ENCODE measurements at places on chromosomes 5 and 9. TPM values are rescaled to one million over a fixed set of nuclear protein-coding genes. Genes with fewer than 3 reads are reported as not detected.

GRCh38 chr5:82356021-82356420 is 77.9 kb upstream of the RPS23 start:
- DNase-seq: no peak
- H3K27me3 ChIP-seq: no peaks in the 10 kb centered on the region
- H3K36me3 ChIP-seq: no peaks in the 10 kb centered on the region
- H3K27ac ChIP-seq: no peak overlapping the region
- H3K4me1 ChIP-seq: no peaks in the 10 kb centered on the region
- no peak overlapping the region for H3K4me3 ChIP-seq

DNA sequence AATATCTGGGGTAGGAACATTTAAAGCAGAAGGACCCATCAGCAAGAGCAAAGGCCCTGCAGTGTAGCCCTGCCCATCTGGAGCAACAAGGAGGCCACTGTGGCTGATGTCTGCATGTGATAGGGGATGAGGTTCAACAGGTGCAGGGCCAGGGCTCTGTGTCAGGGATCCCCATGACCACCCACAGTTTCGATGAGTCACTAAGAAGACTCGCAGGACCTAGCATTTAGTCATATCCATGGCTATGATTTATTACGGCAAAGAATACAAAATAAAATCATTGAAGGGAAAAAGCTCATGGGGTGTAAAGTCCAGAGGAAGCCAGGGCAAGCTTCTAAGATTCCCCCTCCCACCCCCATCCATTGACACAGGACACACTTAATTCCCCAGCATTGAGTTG is 188.6 kb downstream of the ADGRV1 start:
- H3K27ac ChIP-seq: no peak overlapping the region
- no peaks in the 10 kb centered on the region for H3K27me3 ChIP-seq
- H3K36me3 ChIP-seq: no peaks in the 10 kb centered on the region
- no peaks in the 10 kb centered on the region for H3K4me1 ChIP-seq

- H3K4me3 ChIP-seq: no peak overlapping the region
- H3K36me3 ChIP-seq: no peaks in the 10 kb centered on the region
- no peak overlapping the region for H3K27ac ChIP-seq
- no peak for DNase-seq
- H3K4me1 ChIP-seq: no peaks in the 10 kb centered on the region
Observed at GRCh38 chr9:114132550-114132918, 22.8 kb upstream of the COL27A1 start.

DNA sequence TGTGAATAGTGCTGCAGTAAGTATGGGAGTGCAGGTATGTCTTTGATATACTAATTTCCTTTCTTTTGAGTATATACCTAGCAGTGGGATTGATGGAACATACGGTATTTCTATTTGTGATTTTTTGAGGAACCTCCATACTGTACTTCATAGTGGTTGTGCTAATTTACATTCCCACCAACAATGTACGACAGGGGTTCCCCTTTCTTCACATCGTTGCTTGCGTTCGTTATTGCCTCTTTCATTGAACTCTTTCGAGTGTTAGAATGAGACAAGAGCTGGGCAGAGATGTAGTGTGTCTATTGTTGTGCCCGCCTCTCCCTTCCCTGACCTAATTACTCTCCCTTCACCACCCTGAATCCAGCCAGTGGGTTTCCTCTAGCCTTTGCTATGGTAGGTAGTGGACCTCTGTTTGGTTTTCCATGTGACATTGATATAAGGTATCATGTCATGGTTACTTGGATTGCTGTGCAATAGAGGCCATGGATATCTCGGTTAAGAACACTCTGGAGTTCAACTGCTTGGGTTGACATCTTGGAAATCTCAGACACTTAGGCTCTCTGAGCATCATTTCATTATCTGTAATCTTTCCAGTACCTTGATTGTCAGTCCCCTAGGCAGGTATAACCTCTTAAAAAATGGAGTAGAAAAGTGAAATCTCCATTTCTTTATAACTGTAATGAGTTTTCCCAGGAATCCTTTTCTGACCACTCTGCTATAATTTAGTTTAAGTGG is 19.5 kb downstream of the AOPEP start:
- no peak overlapping the region for H3K27ac ChIP-seq
- no peaks in the 10 kb centered on the region for H3K36me3 ChIP-seq
- DNase-seq: no peak
- H3K4me3 ChIP-seq: no peak overlapping the region

DNA sequence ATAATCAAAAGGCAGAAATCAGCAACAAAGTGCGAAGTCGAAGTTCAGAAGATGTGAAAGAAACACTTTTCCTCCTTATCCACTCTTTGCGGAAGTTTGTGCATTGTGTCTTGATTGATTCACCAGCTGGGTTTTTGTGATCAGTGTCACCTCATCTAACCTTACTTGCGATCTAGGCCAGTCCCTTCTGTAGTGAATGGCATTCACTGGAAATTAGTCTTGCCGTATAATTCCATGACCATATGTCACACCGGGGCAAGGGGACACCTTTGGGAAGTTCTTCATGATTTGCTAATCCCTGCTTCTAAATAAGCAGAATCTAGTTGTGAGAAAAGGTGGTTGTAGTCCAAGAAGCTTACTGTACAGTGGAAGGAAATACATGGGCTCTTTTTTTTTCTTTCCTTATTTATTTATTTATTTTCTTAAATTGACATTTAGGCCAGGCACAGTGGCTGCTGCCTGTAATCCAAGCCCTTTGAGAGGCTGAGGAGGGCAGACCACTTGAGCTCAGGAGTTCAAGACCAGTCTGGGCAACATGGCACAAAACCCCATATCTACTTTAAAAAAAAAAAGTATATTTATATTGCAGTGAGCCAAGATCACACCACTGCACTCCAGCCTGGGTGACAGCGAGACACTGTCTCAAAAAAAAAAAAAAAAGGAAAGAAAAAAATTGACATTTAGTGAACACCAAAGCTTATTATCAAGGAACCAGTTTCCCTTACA is 7.8 kb downstream of the RAI14 start:
- H3K4me3 ChIP-seq: no peak overlapping the region
- no peaks in the 10 kb centered on the region for H3K4me1 ChIP-seq
- no peaks in the 10 kb centered on the region for H3K27me3 ChIP-seq

DNA sequence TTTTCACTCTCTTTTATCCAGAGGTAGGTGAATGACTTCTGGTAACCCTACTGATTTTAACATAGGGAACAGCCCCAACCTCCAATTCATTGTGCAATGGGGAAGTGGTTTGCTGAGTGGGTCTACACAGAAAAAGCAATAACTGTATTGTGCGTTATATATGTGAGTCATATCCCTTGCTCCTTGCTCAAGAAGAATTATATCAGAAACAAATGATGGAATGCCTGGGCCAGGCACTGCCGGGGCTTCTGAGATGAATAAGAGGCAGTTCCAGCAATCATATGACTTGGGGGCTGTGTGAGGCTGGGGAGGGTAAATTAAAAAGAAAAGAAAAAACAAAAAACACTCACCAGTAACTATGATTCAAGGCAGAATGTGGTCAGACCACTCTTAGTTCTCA is 79.2 kb upstream of the ABCA1 start:
- H3K27me3 ChIP-seq: no peaks in the 10 kb centered on the region
- H3K36me3 ChIP-seq: no peaks in the 10 kb centered on the region
- no peaks in the 10 kb centered on the region for H3K4me1 ChIP-seq
- H3K4me3 ChIP-seq: no peak overlapping the region

DNA sequence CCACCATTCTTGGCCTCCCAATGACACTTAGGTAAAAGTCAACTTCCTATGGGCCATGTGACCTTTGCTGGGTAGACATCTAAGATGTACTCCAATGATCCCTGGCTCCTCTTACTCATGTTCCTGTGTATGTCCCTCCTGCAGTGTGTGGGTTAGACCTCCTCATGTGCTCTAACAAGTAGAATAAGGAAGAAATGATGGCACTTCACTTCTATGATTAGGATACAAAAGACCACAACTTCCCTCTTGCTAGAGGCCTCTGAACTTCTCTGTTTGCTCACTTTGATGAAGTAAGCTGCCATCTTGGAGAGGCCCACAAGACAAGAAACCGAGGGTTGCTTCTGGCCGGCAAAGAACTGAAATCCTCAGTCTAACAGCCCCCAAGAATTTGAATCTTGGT is 131.8 kb downstream of the TAF11L14 start:
- H3K4me3 ChIP-seq: no peak overlapping the region
- no peaks in the 10 kb centered on the region for H3K4me1 ChIP-seq
- no peaks in the 10 kb centered on the region for H3K36me3 ChIP-seq
- H3K27me3 ChIP-seq: no peaks in the 10 kb centered on the region

DNA sequence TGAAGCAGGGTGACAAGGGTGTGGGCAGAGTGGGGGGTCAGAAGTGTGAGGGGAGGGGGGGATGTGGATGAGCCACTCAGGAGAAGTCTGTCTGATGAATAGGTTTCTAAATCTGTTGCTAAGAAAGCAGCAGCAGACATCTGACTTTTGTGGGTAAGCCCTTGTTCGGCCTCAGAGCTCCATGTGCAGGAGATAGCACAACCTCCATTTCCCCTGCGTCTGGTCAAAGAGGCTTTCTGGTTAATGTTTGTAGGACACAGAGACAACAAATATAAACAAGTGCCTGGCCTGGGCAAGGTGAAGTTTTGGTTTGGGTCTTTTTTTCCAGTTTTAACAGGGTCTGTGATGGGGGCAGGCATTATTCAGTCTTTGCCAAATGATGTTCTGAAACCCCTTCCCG is 57.0 kb upstream of the GNE start:
- no peak overlapping the region for H3K4me3 ChIP-seq
- no peaks in the 10 kb centered on the region for H3K27me3 ChIP-seq
- no peaks in the 10 kb centered on the region for H3K4me1 ChIP-seq
- peak overlapping the region; percentile 74 for H3K27ac ChIP-seq
- no peak for DNase-seq
- H3K36me3 ChIP-seq: no peaks in the 10 kb centered on the region

DNA sequence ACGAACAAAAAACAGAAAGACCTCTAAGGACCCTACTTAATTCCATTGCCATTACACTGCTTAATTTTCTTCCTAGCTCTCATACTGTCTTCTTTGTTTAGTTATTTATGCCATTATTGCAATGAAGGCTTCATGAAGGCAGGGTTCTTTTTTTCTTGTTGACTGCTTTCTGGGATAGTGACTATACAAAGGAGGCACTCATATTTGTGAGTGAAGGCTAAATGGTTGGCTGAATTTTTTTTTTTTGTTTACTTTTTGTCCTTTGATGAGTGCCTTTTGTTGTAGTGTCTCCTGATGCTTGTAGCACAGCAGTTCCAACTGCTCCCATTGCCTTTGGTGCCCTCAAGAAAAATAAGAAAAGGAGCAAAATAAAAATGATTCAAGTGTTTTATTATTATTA is 17.8 kb downstream of the CTNNA1 start:
- H3K36me3 ChIP-seq: no peaks in the 10 kb centered on the region
- H3K4me1 ChIP-seq: no peaks in the 10 kb centered on the region
- no peak overlapping the region for H3K27ac ChIP-seq
- no peak for DNase-seq
- no peaks in the 10 kb centered on the region for H3K27me3 ChIP-seq
- H3K4me3 ChIP-seq: no peak overlapping the region

DNA sequence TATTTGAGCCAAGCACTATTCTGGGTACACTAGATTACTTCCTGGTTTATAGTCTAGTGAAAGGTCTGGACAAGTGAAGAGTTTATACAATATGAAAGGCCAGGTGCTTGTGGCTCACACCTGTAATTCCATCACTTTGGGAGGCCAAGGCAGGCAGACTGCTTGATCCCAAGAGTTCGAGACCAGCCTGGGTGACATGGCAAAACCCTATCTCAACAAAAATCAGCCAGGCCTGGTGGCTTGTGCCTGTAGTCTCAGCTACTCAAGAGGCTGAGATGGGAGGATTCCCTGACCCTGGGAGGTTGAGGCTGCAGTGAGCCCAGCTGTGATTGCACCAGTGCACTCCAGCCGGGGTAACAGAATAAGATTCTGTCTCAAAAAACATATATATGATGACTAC is 9.5 kb upstream of the TXNDC15 start:
- no peaks in the 10 kb centered on the region for H3K27me3 ChIP-seq
- H3K4me3 ChIP-seq: no peak overlapping the region
- no peaks in the 10 kb centered on the region for H3K36me3 ChIP-seq
- DNase-seq: no peak

- H3K4me3 ChIP-seq: no peak overlapping the region
- no peaks in the 10 kb centered on the region for H3K36me3 ChIP-seq
- no peak overlapping the region for H3K27ac ChIP-seq
- H3K27me3 ChIP-seq: peaks cover 15% of the 10 kb centered on the region
Observed at GRCh38 chr9:133306242-133307204, 29.5 kb downstream of the SURF6 start.

DNA sequence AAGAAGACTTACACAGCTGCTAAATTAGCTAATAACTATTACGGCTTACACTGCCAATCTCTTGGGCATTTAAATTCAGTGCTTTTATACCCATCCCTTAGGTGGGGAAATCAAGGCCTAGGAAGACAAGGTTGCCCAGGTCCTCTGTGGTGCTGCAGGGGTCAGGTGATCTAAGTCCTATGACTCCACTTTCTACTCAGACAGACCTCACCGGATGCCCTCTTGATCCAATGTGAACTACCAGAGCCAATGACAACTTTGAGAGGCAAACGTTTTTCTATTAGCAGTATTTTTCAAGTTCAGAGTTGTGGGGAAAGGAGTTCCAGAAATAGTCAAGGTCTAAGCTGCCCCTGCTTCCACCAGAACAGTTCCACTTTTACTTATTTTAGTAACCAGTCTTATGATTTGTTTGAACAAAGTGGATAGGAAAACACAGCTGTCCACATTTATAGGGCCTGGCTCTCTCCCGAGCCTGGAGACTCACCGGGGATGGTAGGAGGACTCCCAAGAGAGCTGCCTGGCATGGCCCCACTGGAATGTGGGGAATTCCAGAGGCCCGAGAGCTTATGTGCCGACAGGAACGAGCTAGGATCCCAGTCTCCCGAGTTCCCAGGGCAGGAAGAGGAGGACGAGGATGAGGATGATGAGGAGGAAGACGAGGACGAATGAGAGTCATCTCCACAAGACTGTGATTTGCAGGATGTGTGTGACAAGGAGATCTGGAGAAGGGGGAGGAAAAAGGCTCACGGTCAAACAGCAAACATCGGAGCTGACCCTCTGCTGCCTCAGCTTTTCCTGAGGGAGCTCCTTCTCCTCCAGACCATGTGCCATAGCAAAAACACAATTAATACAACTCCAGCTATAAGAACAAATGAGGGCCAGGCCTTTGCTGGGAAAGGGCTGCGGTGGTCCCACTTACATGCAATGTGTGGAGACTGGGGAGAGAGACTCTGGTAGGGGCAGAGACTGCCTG is 16.7 kb downstream of the FAM193B start:
- peak; percentile 6 for DNase-seq
- no peaks in the 10 kb centered on the region for H3K36me3 ChIP-seq
- peak overlapping the region; percentile 54 for H3K27ac ChIP-seq
- no peaks in the 10 kb centered on the region for H3K27me3 ChIP-seq

GRCh38 chr5:150108711-150109514 is 22.6 kb upstream of the CSF1R start:
- no peaks in the 10 kb centered on the region for H3K36me3 ChIP-seq
- H3K4me3 ChIP-seq: no peak overlapping the region
- peak overlapping the region; percentile 0 for H3K27ac ChIP-seq
- H3K4me1 ChIP-seq: peaks cover 3% of the 10 kb centered on the region

GRCh38 chr5:40734986-40735385 is 20.8 kb downstream of the TTC33 start:
- DNase-seq: no peak
- H3K27me3 ChIP-seq: no peaks in the 10 kb centered on the region
- no peaks in the 10 kb centered on the region for H3K36me3 ChIP-seq
- no peak overlapping the region for H3K4me3 ChIP-seq

AHRR gene
- total RNA-seq: 0.98 TPM

SLC44A1 gene
- total RNA-seq: 61.1 TPM

PCDHB6 gene
- 2.2 TPM for total RNA-seq

F2RL1 gene
- 0.64 TPM for total RNA-seq

Data from breast epithelium (tissue), 4 donors.